ENCODE measurements at places on chromosomes 2 and 18.

GRCh38 chr2:119862127-119862889 lies 102.6 kb downstream of the PTPN4 start:
- DNase-seq, result no peak

GRCh38 chr2:221924576-221924975 lies 352.5 kb upstream of the EPHA4 start:
- DNase-seq, result no peak

DNA sequence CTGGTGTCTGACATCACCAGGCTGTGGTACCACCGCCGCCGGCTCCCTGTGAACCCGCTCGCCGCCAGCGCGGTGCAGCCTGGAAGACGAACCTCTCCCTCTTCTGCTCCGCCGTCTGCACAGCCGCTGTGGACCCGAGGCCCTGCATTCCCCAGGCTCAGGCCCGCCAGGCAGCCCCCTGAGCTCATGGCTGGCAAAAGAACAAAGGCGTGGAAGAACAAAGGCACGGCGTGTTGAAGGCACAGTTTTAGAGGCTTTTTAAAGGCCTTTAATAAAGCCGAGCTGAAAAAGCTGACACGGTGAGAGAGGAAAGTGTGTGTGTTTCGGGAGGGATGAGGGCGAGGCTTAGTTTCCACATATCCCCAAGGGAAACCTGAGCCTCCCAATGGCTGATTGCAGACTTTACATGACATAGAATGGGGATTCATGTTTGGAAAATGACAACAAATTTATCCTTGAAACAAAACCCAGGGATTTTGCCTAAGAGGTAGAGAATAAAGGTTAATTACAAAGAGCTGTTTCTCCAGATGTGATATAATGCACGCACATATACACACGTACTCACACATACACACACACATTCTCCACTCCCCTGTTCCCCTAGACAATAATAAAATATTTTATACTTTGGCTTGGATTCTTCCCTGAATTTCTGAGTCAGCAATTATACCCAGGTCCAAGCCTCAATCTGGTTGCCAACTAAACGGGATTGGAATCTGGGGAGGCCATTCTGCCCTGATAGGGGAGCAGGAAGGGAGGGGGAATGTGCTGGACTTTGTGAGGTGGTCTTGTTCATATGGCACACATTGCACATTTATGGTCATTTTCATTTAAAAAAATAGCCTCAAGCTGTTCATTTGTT lies 39.7 kb downstream of the RFX8 start:
- no peak for DNase-seq

DNA sequence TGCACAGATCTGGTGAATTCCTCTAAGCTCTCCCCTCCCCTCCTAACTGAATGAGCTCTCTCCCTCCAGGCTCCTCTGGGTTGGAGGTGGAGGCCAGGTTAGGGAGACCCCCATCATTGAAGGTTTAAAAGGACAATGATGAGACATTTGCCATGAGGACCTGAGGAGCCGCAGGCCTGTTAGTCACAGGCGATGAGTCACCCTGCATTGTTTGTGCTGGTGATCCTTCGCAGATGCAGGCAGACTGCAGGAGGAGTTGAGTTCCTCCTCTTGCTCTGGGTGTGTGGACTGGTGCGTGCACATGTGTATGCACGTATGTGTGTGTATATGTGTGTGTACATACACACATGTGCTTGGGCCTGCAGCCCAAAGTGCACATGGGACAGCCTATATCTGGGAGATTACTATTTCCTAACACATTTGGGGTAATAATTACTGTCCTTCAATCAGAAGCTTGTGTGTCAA lies 42.0 kb downstream of the MCFD2 start:
- DNase-seq, result peak; percentile 8

All from NCI-H1694 treated with DMSO at 0.1 percent for 48 hours (cell line).